Suppressor macrophage treated with lipopolysaccharide for 4 hours (primary cell): ENCODE measurements at places on chromosomes 2 and 18.

GRCh38 chr2:204585930-204586329 lies 40.7 kb downstream of the PARD3B start:
- no peak for DNase-seq

- no peak for DNase-seq
These were observed 30.4 kb upstream of the MYO3B start for GRCh38 chr2:170147576-170147975.

DNA sequence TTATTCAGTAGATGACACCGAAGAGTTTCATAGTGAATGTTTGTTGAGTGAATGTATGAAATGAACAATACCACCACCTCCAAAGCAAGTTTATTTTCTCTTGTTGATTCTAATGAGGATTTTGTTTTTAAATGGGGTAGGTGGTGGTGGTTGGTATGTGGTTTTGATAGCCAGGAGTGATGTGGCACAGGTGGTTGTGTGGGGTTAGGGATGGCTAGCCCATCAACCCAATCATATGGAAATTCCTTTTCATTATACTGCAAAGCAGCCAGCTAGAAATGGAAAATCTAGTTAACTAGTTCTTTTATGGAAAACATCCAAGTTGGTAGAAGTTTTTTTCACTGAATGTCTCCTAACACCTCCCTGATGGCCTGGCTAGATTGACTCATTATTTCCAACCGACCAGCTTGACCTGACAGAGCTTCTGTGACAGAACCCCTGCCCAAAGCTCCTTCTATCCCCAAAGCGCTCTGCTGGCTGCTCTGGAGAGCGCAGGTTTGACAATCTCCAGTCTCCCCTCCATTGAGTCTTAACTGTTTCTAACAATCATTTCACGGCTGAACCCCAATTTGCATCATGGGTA lies 376.9 kb downstream of the MTX2 start:
- no peak for DNase-seq

GRCh38 chr2:26696351-26696816 lies 3.9 kb downstream of the KCNK3 start:
- DNase-seq, result no peak

DNA sequence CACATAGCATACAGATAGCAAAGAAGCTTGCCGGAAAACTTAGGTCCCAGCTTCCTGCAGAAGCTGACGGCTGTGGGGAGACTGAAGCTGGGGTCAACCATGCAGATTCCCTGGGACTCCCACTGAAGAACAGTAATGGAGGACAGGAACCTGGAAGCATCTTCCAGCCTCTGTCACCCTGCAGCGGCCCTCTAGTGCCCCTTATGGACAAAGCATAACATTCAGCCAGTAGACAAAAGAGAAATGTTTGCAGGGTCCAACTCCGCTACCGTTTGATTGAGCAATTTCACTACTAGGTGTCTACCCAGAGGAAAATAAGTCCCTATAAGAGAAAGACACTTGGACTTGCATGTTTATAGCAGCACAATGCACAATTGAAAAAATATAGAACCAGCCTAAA lies 460.6 kb downstream of the CNTNAP5 start:
- no peak for DNase-seq

DNA sequence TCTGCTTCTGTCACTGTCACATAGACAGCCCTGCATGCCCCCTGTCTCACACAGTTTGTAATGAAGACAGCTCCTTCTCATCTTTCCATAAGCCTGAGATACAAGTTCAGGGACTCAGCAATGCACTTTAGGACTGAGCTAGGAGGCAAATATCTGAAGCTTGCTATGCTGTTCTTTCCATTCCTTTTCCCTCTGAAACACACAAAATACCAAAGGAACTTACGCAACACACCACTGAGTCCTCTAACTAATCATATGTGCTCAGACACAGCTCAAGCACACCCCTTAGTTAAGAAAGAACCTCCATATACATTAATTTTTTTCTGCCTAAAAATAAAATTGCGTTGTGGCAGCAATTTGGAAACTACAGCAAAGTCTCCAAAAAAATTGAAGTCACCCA lies 17.9 kb downstream of the SERPINB8 start:
- DNase-seq, result no peak

- DNase-seq, result peak; percentile 48
These were observed 568.3 kb downstream of the LRRTM4 start for GRCh38 chr2:76953733-76954347.

DNA sequence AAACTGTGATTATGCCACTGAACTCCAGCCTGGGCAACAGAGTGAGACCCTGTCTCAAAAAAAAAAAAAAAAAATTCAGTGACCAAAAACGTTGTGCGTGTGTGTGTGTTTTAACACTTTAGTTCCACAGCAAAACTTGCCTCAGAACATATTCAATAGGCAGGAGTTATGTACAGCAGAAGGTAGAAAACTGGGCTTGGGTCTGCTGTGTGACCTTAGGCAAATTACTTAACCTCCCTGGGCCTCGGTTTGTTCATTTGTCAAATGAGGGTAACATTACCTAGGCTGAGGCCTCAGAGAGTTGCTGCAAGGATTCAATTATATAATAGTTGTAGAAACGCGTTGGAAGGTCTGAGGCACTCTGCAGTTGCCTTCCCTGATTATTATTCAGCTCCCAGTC lies 10.3 kb upstream of the SCG2 start:
- DNase-seq, result no peak

DNA sequence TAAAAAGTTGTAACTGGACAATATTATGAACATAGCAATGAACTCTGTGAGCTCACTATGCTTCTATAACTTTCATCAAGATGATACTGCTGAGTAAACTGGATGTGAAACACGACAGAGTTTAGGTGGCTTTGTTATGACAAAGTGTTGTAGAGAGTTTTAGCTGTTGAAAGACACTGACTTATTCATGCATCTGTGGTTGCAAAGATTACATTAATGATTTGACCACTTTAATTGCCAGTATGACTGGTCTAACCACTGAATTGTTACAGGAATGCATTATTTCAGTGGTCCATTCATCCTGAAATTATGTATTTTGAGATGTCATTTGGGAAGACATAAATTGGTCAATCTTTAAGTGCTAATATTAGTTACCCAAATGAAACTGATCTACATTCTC lies 117.9 kb downstream of the SPHKAP start:
- DNase-seq, result no peak

GRCh38 chr2:179377296-179377695 lies 112.7 kb upstream of the SESTD1 start:
- no peak for DNase-seq

- DNase-seq, result no peak
These were observed 106.5 kb downstream of the SMC6 start for GRCh38 chr2:17646838-17647701.

- DNase-seq, result no peak
These were observed 116.5 kb downstream of the CSRNP3 start for GRCh38 chr2:165586019-165586418.

GRCh38 chr2:23069156-23069555 lies 315.8 kb upstream of the KLHL29 start:
- no peak for DNase-seq

DNA sequence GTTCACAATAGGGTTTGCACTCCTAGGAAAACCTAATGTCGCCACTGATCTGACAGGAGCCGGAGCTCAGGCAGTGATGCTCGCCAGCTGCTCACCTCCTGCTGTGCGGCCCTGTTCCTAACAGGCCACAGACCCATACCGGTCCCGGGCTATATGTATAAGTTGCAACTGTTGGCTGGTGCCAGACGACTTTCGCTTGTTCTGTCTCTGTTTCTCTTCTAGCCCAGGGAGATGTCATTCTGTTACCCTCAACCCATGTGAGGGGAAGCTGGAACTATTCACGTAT lies 170.3 kb downstream of the BCL2 start:
- no peak for DNase-seq

GRCh38 chr2:239555571-239555905 lies 154.7 kb upstream of the HDAC4 start:
- DNase-seq, result no peak

- no peak for DNase-seq
These were observed 123.7 kb upstream of the KLF7 start for GRCh38 chr2:207289295-207290018.

GRCh38 chr2:239870276-239870675 lies 154.9 kb downstream of the NDUFA10 start:
- DNase-seq, result no peak

GRCh38 chr2:107338059-107338458 lies 452.1 kb upstream of the ST6GAL2 start:
- DNase-seq, result no peak

- no peak for DNase-seq
These were observed 226.1 kb downstream of the MYCN start for GRCh38 chr2:16166327-16166981.

GRCh38 chr2:54000524-54000923 lies 29.7 kb upstream of the PSME4 start:
- peak; percentile 4 for DNase-seq

DNA sequence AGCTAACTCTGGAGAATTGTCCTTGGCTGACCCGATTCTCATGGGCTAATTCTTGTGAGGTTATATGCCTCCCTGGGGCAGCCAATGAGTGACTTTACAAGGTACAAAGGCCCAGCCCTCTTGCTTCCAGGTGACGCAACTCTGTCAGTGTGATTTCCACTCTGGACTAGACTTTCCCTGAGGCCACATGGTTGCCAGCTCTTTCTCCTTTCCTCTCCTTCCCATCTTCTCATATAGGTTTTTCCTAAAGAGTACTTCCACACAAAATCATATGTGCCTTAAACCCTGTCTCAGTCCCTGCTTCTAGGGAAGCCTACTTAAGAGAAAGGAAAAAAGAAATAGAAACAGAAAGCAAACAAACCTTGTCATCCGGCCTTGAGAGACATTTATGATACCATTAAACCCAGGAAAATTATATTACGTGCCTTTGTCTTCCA lies 226.2 kb upstream of the ZSWIM2 start:
- DNase-seq, result no peak

- DNase-seq, result no peak
These were observed 114.9 kb upstream of the BCL2L11 start for GRCh38 chr2:111005821-111006220.

DNA sequence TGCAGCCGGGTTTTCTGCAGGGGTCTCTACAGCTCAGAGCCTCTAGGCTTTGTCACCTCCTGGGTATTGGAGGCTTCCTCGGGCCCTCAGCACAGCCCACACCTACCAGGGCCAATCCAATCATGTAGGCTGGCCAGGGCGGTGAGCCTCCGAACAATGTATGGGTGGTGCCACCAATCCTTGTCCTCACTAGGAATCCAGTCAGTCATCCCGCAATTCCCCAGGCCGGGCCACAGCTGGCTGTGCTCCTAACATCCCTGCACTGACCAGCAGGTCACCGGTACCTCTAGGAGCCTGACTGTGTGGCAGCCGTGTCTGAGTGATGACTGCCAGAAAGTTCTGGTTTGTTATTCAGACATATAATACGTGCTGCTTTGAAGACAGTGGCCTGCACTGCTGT lies 129.4 kb downstream of the SH3RF3 start:
- DNase-seq, result no peak

GRCh38 chr2:23436346-23437098 lies 51.5 kb downstream of the KLHL29 start:
- DNase-seq, result no peak

- DNase-seq, result no peak
These were observed 252.8 kb downstream of the MTX2 start for GRCh38 chr2:176521878-176522670.

DNA sequence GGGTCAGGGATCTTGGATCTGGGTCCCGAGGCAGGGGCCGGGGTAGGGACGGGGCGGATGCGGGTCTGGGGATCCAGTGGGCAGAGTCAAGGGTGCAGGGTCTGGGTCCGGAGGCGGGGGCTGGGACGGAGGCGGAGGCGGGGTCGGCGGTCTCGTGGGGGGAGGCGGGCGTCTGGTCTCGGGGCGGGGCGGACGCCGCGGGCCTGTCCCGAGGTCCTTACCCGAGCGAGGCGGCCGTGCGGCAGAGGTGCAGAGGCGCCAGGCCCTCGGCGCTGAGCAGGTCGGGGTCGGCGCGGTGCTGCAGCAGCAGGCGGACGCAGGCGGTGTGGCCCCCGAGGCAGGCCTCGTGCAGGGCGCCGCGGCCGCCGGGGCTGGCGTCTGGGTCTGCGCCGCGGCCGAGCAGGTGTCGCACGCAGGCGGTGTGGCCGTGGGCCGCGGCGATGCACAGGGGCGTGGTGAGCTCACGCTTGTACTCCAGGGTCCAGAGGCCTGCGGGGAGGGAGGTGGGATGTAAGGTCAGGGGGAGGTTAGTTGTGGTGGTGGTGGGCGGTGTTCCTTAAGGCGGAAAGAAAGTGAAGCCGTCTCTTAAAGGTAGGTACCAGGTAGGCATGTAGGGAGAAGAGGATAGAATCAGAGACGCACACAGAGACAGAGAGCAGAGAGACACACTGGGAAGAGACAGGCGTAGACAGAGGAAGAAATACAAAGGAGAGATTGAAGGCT lies 26.6 kb downstream of the ASB18 start:
- no peak for DNase-seq

- DNase-seq, result peak; percentile 63
These were observed 51.0 kb upstream of the ZNF516 start for GRCh38 chr18:76546088-76546435.

DNA sequence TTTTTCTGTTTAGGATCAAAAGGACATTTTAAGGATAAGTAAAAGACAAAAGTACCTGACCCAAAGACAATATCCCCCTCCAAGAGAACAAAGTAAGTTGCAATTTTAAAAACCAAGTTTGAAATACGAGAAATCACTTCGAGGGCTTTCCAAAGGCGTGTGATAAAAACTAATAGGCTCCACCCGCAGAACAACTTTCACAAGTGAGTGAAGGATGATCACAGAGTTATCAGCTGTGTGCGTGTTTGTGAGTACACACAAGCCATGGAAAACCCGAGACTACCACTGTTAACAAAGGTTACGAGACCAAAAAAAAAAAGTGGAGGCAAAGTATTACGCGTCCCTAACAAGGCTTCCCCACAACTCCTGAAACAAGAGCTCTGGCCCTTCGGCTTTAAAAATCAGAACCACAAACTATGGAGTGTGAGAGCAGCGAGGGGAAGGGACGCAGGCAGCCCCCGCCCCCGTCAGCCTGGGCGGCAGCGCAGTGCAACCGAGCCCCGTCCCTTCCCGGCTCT lies 719 bp downstream of the SMAD2 start:
- peak; percentile 72 for DNase-seq

- peak; percentile 63 for DNase-seq
These were observed 93.2 kb downstream of the CACNB4 start for GRCh38 chr2:152005607-152006006.

GRCh38 chr18:7198326-7198725 lies 32.6 kb upstream of the LRRC30 start:
- DNase-seq, result no peak

- no peak for DNase-seq
These were observed 14.2 kb downstream of the ESPNL start for GRCh38 chr2:238114331-238114841.
